Sciatic nerve (tissue), 2 donors: ENCODE measurements at places on chromosomes 1 and 21.

GRCh38 chr1:160858097-160858496 is 4.6 kb downstream of the CD244 start:
- no peak for DNase-seq

DNA sequence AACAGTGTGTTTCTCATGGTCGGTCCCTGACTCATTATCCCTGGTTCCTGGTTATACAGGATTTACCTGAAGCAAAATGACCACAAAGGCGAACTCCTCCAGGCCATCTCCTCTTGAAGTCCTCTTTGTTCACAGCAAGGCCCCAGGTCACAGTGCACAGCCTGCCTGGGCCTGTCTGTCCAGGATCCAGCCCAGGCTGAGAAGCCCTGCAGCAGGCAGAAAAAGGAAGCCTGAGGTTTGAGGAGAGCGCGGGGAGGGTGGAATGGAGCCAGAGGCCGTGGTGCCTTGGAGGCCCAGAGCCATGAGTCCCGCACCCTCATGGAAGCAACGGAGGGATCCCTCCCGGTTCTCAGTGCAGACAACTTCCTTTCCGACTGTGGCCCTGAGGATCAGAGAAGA is 136.8 kb upstream of the IRF2BP2 start:
- peak; percentile 59 for DNase-seq

DNA sequence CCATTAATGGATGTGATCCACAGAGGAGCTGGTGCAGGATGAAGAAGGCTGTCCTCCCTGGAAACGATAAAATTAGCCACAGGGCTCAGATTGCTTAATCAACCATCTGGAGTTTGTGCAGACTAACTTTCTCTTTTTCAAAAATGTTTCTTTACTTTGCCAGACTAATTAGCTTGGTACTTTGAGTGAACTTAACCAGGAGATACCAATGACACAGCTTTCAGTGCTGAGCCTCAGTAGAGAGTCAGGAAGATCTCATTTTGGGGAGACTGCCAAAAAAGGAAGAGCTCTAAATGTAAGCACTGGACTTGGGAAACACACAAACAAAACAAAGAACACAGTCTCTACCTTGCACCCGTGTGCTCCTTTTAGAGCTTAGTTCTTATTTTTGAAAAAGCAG is 248.1 kb upstream of the DEPDC1 start:
- no peak for DNase-seq

DNA sequence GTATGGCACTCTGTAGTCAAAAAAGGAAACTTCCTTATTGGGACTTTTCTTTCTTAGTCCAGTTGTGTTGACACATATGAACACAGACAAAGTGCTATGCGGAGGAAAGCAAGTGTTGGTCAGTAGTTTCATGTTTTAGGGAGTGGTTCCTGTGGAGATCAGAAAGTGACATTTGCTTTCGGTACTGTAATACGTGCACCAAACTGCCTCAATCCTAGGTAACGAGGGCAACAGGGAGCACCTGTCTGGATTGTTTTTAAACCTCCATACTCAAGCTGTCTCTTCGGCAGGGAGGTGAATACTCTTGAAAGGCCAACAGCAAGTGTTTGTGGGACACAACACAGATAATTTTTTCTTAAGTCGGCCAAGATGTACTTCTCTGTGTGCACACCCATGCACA is 9.1 kb downstream of the RHOU start:
- no peak for DNase-seq

GRCh38 chr1:58802640-58803399 is 19.0 kb upstream of the JUN start:
- DNase-seq, result no peak

DNA sequence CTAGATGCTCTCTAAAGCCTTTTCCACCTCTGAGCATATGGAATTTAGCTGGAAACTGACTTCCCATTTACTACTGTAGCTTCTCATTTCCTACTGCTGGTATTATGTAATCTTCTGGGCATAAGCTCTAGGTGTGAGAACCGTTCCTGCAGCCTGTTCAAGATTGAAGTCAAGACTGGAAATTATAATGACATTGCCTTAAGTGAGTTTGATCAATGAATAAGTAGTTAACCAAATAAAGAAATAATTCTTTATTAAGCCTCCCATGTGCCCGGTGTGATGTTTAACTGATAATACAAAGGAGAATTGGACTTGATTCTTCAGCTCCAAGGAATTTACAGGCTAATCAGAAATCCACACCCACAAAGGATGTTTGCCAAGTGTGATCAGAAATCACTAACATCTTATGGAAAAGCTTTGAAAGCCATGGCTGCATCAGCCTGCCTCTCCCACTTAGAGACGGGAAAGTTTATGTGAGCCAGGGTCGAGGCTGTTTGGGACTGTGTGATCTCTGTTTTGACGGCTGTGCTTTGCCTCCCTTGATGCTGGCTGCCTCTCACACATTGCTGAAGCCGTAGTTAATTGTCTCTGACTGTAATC is 36.4 kb upstream of the PRELP start:
- no peak for DNase-seq

DNA sequence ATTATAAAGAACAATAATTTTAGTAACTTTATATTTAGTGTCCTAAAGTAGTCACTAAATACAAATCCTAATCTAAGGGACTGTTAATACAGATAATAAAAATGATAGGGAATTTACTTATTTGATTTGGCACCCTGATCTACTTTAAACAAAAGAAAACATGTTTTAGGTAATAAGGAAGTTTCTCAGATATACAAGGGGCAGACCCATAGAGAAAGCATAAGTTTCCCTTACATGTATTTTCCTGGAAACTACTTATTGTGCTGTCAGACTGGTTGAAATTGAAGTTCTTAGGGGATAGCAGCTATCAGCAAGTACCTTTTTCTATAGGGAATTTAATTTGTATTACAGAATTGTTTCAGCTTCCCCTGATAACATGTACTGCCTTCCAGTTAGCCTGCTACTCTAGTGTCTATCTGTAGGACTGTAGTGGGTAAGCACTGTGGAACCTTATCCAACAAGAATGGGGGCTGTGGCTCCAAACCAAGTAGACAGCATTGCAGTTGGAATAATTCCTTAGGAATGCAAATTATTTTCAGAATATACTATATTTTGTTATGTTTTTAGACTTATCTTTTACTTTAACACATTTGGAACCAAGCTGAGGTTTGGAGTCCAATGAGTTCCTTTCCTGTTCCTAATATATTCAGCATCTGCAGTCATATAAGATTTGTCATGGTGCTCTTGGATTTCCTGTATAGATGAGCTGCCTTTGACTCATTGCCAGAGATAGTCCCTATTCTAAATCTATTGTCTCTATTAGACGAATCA is 14.7 kb downstream of the MSH4 start:
- no peak for DNase-seq

GRCh38 chr21:46388896-46389295 is 64.9 kb downstream of the PCNT start:
- DNase-seq, result no peak

DNA sequence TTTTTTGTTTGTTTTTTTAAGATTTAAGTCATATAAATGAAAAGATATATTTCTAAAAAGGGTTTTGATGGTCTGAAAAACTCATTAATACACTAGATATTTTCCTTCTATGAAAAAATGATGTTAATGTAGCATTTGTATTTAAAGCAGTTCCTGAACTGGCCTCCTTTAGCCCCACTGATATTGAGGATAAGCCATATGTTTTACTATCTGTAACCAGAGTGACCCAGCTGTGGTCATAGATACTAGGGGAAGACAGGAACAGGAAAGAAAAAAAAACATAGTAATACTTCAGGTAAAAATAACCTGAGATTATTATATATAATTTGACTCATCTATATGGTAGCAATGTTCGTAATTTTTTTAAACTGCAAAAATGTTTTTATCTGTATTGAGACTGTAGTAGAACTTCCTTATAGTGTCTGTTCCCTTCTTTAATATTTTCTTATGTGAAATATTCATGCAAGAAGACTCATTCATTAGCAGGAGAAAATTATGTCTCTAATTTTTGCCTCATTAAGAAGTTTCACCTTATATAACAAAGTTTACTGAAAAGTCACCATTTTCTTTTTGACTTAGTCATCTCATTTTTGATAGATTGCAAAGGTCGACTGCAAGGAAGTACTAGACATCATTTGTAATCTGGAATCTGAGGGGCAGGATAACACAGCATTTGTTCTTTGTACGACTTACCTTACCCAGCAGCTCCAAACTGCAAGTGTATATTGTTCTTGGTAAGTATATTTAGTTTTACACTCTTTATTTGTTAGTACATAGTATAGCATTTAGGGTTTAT is 25.6 kb upstream of the TMCO2 start:
- no peak for DNase-seq

GRCh38 chr1:41427916-41428737 is 56.4 kb downstream of the EDN2 start:
- no peak for DNase-seq

DNA sequence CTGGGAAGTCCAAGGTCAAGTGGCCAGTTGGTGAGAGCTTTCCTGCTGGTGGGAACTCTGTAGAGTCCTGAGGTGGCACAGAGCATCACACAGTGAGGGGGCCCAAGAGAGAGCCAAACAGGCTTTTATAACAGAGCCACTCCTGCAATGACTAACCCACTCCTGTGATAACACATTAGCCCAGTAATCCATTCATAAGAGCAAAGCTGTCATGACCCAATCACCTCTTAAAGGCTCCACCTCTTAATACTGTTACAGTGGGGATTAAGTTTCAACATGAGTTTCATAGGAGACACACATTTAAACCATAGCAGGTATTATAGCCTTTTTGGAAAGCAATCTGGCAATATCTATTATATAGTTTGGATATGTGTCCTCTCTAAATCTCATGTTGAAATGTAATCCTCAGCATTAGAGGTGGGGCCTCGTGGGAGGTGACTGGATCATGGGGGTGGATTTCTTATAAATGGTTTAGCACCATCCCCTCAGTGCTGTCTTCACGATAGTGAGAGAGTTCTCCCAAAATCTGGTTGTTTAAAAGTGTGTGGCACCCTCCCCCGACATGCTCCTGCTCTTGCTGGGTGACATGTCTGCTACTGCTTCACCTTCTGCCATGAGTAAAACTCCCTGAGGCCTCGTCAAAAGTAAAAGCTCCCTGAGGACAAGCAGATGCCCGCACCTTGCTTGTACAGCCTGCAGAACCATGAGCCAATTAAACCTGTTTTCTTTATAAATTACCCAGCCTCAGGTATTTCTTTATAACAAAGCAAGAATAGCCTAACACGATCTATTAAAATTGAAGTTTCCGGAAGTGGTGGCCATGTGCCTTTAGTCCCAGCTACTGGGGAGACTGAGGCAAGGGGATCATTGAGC is 64.5 kb downstream of the CD58 start:
- no peak for DNase-seq

- DNase-seq, result no peak
Measured at GRCh38 chr1:1606232-1606631, 6.3 kb upstream of the FNDC10 start.
